Stromal cell of bone marrow (primary cell): ENCODE measurements at places on chromosomes 6 and 20.

- DNase-seq = no peak
Observed at GRCh38 chr6:121393731-121394505, 41.5 kb upstream of the GJA1 start.

DNA sequence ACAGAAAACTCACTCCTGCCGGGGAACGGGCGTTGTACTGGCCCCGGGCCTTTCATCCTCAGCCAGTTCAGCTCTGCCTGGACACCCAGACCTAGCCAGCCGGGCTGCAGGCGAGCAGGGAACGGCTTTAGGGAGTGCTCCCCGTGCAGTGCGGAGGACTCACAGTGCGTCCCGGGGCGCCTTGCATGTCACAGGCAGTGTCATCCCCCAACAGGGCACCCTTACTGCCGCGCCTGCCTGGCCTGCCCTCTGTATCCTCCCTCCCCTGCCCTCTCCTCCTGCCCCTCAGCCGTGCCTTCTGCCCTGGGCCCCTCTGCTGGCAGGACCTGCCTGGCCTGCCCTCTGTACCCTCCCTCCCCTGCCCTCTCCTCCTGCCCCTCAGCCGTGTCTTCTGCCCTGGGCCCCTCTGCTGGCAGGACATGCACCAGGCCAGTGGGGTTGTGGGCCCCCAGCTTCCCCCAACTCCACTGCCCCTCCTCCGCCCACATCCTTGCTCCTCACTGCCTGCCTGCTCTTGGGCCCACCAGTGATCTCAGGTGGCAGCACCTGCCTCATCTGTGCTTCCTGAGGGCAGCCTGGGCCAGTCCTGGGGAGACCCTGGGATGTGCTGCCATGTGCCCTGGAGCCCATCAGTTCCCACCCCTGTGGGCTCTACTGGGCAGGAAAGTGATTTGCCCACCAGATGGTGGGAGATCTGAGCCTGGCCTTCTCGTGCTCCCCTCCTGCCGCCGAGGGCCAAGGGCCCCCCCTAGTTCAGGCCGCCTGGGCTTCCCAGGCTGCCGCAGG lies 43.0 kb downstream of the PYGB start:
- no peak for DNase-seq

GRCh38 chr20:50983321-50983720 lies 24.7 kb downstream of the MOCS3 start:
- DNase-seq = no peak

DNA sequence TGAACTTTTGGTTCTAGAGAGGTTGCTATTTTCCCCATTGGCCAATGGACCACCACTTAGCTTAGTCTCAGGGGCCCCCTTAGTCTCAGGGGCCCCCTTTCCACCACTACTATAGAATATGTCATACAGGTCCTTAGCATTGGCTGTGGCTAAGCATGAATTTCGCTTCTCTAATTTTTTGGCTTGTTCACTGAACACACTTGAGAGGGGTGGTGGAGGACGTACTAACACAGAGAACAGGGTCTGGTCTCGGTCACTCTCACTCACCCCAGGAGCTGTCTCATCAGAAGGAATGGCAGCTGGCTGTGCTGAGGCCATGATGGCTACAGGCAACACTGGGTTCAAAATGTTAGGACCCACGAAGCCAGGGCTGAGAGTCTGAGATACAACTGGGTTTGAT lies 30.3 kb downstream of the ZNF318 start:
- no peak for DNase-seq

DNA sequence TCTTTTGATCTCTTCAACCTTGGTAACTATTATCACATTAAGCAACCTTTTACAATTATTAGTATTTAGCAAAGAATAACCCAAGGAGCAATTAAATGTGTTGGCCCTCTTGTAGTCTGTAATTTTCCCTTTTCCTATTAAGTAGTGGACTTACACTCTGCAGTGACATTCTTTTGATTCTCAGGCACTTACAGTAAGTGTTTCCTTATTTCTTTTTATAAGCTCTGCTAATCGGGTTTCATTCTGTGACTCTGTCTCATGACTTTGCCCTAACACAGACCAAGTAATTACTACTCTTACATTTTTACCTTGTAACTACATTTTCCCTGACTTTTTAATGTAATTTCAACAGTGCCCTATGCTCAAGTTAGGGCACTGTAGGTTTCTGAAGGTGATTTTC lies 104.0 kb upstream of the EPHA7 start:
- no peak for DNase-seq
